AG04449 (cell line): ENCODE measurements at places on chromosomes 6 and 20.

- DNase-seq = no peak
Measured at GRCh38 chr6:112044196-112044595, 9.7 kb upstream of the CCN6 start.

- peak; percentile 41 for DNase-seq
Measured at GRCh38 chr6:125867483-125867942, 76.8 kb downstream of the NCOA7 start.

GRCh38 chr6:8436966-8437365, 1.6 kb upstream of the SLC35B3 start:
- no peak for DNase-seq

DNA sequence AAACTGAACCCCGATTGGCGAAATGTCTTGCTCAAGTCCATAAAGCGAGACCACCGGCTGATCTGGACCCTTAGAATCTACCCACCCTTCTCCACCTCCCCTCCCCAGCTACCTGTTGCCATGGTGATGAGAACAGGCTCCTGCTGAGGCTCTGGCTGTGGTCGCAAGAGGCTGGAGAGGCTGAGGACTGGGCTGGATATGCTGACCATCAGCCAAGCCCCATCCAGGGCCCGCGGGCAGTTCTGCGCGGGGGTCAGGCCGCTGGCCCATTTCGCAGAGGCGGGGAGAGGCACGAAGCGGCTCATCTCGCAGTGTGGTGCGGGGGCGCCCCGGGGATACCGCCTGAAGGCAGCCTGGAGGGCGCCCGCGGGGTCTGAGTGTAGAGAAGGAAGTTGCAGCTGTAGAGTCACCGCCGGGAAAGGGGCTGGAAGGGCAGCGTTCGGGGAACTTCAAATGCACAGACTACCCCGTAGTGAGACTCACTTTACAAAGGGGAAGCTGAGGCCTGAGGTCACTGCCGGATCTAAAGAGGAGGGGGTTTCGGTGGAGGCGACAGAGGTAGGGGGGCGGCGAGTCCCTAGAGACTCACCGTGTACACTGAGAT, 671 bp downstream of the TAPBP start:
- no peak for DNase-seq

DNA sequence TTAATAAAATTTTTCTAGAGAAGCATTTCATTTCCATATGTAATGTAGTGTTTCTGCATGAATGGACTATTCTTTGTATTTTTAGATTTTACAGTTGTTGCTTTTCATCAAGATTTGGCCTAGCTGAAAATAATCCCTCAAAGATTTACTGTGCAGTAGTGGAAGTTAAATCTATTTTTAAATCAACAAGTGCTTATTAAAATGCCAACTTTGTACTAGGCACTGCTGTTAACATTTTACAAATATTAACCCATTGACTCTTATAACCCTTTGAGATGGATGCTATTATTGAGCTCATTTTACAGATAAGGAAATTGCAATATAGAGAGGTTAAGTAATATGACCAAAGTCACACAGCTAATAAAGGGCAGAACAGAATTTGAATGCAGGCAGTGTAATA, 274.5 kb downstream of the NKAIN2 start:
- no peak for DNase-seq
